ENCODE measurements at places on chromosomes 2 and 18.

- DNase-seq: no peak
Observed at GRCh38 chr2:133726973-133727372, 158.7 kb upstream of the NCKAP5 start.

- no peak for DNase-seq
Observed at GRCh38 chr2:13052547-13052946, 335.8 kb downstream of the TRIB2 start.

DNA sequence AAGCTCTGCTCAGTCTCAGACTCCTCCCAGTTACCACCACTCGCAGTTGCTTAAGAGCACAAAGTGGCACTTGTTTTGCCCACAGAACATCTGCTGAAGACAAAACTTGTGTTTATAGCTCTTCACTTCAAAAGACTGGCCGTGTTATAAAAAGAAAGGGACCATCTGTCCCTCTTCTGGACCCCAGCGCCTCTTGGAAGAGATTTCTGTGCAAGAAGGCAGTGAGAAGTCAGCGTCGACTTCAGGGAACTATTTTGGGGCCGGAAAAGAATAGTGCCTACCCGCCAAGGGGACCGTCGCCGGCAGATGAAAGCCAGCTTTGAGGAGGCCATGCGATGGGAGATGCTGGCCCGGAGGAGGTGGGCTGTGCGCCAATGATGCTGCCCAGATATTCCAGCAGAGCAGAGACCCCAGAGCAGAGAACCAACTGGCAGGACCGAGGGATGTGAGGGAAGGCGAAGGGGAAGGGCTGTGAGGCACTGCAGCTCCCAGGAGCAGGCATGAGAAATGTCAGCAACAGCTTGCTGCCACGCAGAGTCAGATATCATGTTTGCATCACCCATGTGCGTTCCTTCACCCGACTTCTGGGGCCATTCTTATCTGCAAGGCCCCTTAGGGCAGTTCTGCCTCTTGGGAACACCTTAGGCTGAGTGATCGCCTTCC is 270.9 kb downstream of the ATAD2B start:
- DNase-seq: no peak

DNA sequence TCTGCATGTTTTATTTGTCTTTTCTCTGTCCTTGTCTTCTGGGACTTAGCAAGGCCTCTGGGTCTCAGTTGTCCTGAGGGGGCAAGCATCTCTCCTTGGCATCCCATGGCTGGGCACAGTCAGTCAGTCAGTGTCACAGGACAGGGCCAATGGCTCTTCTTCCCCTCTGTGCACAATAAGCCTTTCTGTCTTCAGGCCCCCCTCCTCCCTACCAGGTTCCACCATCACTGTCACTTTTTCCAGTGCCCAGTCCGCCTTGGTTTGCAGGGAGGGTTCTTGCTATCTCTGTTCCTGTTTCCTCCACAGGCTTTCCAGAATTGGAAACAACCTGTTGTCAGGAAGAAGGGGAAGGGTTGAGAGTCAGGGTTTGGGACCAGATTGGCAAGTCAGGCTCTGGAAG is 1.7 kb upstream of the VAMP5 start:
- DNase-seq: no peak

DNA sequence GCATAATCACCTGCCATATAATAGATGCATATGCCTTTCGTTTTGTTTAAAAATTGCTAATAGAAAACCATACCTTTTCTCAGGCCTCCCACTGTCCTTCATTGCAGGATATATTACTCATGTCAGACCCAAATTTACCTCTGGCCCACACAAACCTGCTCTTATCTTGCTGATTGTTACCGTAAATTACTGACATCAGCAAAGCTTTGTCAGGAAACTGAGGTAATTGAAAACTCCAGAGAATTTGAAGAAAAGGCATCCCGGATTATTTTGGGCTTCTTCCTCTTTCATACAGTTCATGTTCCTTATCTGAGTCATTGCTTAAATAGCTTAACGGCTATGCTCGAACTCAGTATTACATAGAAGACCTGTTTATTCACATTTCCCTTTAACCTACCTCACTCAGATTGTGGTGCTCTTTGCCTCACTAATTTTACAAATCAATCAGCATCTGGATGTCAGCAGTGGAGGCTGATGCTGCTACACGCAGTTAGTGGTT is 145.7 kb downstream of the ZEB2 start:
- no peak for DNase-seq

DNA sequence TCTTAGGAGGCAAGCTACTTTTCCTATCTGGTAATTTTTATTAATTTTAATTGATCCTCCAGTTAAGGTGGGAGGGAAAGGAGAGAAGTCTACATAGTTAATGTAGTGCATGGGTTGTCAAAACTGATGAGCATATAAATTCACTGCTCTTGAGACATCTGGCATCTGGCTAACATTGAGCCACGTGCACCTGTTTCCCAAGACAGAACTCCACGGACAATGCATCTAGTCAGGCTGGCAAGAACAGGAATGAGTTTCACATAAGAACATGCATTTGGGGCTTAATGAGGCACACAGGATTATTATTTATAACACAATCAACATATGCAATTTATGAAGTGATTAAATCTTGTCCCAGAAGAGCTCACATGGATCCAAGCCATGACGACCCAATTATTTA is 16.2 kb upstream of the RAB1A start:
- DNase-seq: no peak

DNA sequence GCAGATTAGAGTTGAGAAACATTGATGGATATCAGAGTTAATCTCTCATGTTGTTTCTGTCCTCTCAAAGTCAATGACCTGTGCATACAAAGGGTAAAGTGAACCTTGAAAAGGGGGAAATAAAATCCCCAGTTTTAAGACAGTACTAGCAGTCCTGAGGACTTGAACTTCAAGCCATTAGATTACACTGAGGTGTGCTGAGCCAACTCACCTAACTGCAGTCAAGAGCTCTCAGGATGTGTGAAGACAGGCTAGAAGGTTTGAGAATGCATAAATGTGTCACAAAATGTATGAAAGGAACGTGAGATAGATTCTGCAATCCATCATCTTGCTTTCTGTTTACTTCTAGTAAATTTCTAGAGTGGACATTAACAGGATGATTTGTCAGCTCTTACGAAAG is 35.5 kb downstream of the DOCK10 start:
- DNase-seq: no peak

DNA sequence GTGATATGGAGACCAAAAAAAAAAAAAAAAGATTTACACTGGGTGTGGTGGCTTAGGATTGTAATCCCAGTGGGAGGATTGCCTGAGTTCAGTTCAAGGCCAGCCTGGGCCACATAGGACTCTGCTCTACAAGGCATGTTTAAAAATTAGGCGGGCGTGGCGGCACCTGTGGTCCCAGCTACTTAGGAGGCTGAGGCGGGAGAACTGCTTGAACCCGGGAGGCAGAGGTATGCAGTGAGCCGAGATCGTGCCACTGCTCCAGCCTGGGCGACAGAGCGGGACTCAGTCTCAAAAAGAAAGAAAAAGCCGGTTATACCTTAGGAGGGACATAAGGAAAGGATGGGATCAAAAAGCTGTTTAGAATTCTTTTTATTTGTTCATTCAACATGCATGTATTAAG is 707 bp upstream of the SPDYA start:
- no peak for DNase-seq

GRCh38 chr2:38653715-38654527 is 12.0 kb upstream of the GALM start:
- DNase-seq: no peak

- DNase-seq: no peak
Observed at GRCh38 chr2:188978291-188979081, 4.3 kb downstream of the COL3A1 start.

GRCh38 chr2:60437080-60437696 is 116.3 kb downstream of the BCL11A start:
- no peak for DNase-seq

DNA sequence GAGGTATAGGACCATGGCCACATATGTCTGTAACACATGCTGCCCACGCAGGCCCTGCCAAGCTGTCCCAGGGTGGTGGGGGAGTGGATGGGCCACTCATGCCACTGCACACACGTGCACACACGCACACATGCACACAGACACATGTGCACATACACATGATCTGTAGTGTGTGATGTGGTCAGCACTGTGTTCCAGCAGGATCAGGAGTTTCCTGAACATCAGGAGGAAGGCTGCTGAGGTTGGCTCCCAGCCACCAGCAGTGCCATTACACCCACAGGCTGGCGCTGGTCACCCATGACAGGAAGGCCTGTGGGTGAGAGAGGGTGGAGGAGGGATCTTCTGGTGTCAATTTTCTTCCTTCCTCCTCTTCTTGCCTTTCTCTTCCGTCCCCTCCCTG is 44.7 kb downstream of the POMC start:
- no peak for DNase-seq

DNA sequence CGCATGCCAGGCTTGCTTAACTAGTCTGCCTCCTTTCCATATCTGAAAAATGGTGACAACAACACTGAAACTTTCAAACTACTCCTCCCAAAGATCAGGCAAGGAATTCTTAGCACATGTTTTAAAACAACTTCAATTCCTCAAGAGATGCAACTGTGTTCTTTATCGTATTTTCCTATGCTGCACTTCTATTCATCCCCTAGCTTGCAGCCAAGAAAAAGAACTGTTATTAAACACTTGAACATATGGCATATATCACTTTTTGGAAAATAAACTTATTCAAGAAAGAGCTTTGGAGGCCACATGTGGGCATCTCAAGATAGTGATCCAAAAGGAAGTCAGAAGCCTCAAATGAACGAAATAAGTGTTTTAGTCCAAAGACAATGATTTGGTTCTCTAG is 75.6 kb upstream of the STAM2 start:
- DNase-seq: no peak

- DNase-seq: no peak
Observed at GRCh38 chr2:64354857-64355680, 98.9 kb upstream of the LGALSL start.

DNA sequence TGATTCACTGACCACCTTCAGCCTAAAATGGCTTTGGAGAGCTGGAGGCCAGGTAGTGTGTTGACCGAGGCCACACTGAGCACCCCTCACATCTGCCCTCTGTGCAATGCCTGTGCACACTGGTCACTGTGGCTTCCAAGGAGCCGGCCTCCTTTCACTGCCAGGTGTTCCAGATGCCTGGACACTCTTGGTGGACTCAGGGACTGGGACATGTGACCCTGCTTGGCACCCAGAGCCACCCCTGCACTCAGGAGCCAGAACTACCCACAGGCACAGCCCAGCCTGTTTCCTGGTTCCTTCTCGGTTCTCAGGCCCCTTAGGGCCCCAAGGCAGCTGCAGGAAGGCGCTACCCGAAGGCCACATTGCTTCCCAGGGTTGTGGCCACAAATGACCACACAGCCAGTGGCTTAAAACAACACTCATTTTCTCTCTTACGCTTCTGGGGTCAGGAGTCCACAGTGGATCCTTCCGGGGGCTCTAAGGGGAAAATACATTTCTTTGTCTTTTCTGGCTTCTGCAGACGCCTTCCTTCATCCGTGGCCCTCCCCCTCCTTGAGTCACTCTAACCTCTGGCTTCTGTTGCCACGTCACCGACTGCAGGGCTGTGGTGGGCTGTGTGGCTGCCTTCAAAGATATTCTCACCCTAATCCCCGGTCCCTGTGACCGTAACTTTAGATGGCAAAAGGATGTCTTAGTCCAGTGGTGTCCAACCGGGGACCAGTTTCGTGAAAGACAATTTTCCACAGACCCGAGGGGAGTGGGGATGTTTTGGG is 78.6 kb downstream of the ASB1 start:
- DNase-seq: no peak

DNA sequence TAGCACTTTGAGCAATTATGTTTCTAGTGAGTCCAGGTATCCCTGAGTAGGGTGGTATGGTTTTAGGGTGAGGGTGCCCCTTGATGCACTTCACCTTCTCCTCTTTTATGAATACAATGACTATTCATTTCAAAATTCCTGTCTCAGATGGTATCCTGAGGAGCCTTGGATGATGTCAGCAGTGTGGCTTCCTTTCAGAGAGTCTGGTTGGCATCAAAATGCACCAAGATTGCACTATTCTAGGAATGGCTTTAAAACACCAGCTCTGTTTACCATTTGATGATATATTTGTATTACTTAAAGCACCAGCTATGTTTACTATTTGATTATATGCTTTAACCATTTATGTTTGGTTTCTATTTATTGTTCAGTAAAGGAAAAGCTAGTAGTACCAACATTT is 141.0 kb downstream of the FMNL2 start:
- no peak for DNase-seq

DNA sequence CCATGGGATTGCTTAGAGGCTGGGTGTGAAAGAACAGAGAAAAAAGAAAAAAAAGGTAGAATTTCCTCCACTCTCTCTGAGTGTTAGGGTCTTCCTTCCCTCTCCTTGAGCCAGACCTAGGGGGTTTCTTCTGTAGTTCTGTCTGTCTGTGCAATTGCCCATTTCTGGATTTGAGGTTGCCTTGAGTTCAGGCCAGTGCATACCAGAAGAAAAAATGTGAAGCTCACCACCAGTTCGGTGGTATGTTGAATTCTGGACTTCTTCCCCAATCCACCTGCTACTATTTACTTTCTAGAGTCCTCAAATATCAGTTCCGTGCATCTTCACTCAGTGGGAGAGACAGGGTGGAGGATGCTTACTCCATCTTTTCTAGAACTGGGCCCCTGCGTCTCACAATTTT is 15.3 kb upstream of the SELENOI start:
- no peak for DNase-seq

DNA sequence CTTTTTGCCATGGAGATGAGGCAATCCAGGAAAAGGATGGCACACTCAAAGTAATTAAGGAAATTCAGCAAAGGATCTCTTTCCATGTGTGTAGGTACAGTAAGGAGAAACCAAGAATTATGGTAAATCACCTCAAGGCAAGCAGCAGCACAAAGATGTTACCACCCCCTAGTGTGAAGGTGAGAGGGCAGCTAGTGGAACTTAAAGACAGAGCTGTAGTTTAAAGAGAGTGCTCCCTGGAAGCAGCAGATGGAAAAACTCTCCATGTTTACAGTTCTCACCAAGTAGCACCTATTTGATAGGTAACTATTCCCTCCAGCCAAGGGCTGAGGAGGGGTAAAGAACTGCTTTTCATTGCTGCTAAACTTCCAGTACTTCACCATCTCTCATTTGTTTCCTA is 860.4 kb upstream of the CRIM1 start:
- no peak for DNase-seq

DNA sequence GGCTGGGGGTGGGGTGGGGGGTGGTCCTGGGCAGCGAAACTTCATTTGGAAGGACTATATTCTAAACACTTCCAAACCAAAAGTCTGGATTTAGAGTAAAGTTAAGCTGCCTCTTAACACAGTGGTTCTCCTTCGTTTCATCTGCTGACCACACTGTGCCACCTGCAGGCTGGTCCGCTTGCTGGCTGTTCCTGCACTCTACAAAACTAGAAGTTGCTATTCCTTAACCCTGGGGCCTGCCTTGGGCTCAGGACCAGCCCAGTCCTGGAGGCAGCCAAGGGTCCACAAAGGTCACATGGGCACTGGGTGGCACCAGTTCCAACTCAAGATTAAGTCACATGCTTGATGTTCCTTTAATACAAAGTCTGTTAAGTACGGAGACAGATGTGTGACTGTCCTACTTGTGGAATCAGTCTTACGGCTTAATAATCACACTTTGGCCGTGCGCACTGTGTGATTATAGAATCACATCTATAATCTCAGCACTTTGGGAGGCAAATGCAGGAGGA is 195.4 kb downstream of the FAM210A start:
- no peak for DNase-seq
